ENCODE measurements at places on chromosomes 3 and 15.

DNA sequence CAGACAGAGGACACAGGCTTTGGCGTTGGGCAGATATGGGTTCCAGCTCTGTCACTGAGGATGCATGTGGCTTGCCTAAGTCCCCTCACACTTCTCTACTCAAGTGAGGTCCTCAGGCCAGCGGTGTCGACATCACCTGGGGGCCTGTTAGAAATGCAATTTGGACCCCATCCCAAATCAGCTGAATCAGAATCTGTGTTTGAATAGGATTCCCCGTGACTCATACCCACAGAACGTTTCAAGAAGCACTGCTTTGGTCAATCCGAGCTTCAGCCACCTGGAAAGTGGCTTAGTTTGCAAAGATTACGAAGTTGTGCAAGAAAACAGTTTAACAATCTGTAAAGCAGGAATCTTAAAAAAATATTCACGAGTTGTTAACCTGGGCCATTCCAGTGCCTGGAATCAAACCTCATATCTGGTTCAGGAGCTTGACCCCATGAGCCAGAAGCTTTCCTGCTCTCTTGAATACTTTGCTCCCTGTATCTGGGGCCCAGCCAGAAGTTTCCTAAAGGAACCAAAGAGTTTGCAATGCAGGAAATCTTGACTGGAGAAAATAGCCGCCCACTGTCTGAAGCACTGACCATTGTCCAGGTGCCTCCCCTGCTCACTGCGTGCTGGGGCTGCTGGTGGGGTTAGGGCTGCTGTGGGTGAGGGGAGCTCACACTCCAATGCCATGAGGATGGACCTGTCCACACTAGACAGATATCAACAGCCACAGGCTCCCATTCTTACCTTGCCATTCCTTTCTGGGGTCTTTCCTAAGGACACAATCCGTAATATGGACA is 208.5 kb upstream of the LINGO1 start:
- no peak for DNase-seq

- DNase-seq: no peak
Observed at GRCh38 chr3:11558411-11558903, 85.3 kb downstream of the VGLL4 start.

DNA sequence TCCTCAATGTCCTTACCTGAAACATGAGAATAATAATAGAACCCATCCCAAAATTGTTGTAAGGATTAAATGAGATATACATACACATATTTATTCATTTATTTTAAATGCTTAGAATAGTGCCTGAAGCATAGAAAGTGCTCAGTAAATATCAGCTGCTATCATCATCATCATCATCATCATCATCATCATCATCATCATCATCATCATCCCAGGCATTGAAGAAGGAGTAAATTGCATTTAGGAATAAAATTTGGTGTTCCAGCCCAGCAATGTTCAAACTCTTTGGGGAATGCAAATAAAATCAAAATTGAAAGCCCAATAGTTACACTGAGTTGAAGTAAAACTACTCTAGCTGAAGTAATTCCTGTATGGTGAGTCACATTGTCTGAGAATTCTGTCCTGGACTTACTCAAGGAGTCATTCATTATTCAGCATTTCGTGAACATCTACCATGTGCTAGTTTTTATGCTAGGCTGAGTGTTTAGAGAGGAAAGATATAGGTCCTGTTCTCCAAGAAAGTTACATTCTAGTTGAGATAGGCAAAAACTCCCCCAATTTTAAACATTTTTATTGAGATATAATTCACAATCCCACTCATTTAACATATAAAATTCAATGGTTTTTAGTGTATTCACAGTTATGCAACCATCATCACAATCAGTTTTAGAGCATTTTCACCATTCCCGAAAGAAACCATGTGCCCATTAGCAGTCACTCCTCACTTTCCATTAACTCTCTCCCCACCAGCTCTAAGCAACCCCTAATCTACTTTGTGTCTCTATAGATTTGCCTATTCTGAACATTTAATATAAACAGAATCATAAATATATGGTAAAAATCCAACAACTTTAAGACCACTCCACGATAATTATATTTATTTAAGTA is 107.2 kb downstream of the FRMD5 start:
- DNase-seq: no peak

GRCh38 chr15:36791844-36792571 is 212.6 kb downstream of the CDIN1 start:
- DNase-seq: no peak

DNA sequence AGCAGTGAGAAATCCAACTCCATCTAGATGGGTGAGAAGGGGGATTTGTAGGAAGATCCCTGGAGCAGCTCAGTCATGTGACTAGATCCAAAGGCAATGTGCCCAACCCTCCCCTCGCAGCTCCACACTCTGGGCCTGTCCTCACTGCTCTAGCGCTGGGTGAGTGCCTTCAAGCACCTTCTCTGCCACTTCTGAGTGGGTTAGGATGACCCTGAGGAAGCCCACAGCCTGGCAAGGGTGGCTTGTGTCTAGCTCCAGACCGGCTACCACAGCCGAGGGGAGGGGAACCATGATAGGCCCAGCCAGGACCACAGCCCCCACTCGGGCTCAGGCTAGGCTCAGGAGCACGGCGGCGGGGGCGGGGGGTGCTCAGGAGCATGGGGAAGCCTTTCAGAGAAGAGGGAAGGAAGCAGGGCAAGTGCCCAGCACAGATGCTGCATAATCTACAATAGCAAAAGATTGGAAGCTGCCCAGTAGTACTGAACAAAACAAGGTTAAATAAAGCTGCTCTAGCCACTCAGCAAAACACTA is 1.7 kb downstream of the SPATA12 start:
- no peak for DNase-seq

DNA sequence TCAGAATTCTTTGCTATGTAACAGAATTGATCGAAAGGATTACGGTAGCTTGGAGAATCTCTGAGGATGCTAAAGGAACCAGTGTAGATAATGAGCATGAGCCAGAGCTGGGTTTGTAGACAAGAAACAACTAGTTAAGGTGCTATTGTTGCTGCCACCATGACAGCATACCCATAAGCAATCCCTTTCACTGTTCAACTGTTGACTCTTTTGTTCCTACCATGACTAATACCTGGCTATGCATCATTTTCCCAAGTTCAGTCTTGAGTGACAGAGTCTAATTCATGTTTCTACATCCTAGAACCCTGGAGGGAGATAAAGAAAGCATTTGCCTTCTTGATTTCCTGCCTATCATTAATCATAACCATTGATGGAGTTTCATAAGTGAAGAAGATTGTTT is 600.3 kb downstream of the OTOL1 start:
- no peak for DNase-seq

DNA sequence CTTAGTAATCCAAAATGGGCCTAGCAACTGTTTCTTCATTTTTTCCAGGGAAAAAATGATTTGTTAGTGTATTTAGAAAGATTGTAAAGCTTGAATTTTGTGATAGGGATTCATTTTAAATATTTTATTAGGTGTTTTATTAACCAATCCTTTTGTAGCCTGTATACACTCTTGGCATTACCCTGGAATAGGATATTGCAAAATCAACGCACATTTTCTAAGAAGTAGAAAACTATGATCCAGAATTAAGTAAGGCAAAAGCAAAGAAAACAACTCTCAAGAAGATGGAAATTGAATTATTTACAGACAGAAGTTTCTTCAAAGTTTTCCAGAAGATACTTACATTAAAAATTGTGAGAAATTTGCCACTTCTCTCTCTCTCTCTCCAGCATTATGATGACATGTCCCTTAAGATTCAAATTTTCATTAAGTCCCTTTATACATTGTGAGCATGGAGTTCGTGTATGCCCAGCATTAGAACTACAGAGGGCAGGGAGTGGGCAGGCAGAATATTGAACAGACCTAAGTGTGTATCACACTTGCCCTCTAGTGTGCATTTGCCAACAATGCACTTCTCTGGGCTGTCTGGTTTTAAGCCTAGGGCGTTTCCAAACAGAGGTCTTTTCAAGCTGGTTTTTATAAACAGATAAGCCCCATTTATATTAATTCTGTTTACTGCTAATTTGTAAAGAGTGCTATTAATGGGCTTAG is 28.5 kb upstream of the CMSS1 start:
- DNase-seq: peak; percentile 23

Data from OCI-LY7 (cell line).